ENCODE measurements at places on chromosomes 3 and 15.

DNA sequence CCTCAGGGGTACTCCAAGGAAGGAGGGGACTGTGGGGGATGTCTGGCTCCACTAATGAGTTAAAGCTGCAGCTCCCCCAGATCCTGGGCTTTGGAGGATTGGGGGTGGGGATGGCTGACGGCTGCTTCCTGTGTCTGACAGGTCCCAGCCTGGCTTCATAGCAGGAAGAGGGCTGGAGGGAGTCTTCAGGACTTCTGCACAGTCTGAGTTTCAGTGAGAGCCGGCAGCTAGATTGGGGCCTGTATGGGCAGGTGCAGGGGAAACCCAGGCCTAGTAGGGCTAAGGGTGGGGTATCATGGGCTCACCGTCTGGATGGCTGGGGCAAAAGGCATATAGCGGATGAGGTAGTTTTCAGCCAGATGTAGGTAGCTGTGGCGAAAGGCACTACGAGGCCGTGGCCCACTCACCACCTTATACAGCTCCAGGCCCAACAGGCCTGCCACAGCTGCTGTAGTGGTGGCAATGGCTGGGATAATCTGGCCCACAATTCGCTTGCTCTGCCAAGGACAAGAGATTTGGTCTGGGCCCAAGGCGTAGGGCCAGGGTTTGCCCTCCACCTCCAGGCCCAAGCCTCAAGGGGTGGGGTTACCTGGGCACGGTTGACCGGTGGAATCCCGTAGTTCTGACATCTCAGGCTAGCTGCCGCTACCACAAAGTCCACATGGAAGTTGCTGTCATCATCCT lies 4.5 kb downstream of the INKA1 start:
- no peak for DNase-seq

- DNase-seq, result no peak
Measured at GRCh38 chr15:57540736-57541135, 51.0 kb upstream of the MYZAP start.

GRCh38 chr3:111072031-111072921 lies 660 bp downstream of the NECTIN3 start:
- no peak for DNase-seq

DNA sequence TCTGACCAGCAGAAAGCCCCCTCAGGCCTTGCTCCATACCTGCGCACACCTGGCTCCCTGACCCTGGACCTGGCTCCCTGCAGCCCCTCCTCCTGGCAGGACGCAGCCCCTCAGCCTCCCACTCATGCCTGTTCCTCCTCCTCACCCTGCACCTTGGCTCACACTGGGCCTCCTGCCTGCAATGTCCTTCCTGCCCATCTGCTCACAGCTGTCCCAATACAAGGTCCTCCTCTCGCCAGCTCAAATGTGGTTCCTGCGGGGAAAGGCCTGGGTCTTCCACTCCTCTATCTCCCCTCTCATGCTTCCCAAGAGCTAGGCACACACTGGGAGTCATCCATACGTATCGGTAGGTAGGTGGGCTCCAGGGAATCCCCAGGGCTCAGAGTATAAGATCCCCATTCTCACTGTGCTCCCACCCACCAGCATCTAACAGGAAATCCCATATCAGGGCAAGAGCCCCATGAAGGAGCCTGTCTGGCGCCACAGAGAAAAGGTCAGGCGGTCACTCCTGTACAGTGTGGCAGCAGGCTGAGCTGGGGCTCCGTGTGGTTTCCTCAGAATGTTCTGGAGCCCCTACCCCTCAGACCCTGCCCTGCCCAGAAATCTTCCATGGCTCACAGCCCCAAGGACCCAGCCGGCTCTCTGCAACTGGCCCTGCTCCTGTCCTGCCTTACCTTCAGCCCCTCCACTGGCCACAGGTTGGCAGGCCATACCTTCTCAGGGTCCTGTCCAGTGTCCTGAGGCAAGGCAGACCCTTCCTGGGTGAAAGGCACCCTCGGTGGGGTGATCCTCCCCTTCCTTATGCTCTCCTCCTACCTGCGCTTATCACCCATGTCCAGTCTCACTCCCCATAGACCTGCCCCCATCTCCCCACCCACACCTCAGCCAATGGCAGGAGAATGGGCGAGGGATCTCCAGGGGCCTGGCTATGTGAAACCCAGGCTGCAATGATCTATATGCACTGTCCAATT lies 10.9 kb downstream of the PLCD1 start:
- no peak for DNase-seq

- no peak for DNase-seq
Measured at GRCh38 chr3:136577791-136578190, 174.4 kb downstream of the STAG1 start.

- DNase-seq, result peak; percentile 43
Measured at GRCh38 chr3:136818769-136819391, at the start of gene SLC35G2. Gene SLC35G2, plus strand, starts transcription at chr3:136819126. Its CDS starts 35,335 bp downstream, at chr3:136854461.

DNA sequence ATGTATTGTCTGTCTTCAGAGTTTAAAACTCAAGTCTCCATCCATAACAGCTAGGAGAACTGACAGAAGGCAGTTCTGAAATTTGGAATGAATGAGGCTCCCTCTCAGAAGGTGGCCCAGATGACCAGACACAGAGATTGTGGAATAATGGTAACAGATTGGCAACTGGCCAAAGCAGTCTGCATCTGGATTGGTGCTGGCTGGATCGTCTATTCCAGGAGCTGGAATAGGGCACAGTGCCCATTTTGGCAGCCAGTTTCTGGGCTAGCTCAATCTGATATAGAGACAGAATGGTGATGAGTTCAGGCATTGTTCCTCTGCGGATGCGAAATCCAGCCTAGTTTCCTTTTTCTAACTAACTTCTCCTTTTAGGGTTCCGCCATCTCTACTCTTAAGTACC lies 851.7 kb downstream of the PDCD6IP start:
- no peak for DNase-seq

- no peak for DNase-seq
Measured at GRCh38 chr3:53478166-53478830, 16.1 kb upstream of the CACNA1D start.

GRCh38 chr3:156389449-156389950 lies 165.4 kb downstream of the SSR3 start:
- no peak for DNase-seq

DNA sequence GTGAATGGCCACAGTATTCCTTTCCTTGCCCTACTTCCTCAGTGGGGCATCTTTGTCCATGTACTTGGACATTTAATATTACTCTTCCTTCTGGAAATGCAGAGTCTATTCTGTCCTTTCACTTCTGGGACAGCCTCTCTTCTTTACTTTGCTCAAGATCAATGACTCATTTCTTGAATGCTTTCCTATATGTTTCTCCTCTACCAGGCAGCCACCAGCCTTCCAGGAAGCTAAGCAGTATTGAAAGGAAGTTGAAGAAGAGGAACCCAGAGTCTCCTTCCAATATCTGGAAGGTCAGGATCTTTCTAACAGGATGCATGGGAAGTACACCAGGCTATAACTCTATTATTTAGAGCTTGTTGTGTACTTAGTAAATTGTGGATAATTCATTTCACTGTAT lies 182.8 kb downstream of the CD47 start:
- DNase-seq, result no peak

GRCh38 chr15:95887666-95888390 lies 442.7 kb upstream of the NR2F2 start:
- no peak for DNase-seq

GRCh38 chr3:127431066-127431465 lies 143.2 kb upstream of the PRR20G start:
- DNase-seq, result no peak

- no peak for DNase-seq
Measured at GRCh38 chr3:187011915-187012314, 81.6 kb downstream of the ST6GAL1 start.

GRCh38 chr15:94951538-94951937 lies 720.2 kb downstream of the MCTP2 start:
- DNase-seq, result no peak

DNA sequence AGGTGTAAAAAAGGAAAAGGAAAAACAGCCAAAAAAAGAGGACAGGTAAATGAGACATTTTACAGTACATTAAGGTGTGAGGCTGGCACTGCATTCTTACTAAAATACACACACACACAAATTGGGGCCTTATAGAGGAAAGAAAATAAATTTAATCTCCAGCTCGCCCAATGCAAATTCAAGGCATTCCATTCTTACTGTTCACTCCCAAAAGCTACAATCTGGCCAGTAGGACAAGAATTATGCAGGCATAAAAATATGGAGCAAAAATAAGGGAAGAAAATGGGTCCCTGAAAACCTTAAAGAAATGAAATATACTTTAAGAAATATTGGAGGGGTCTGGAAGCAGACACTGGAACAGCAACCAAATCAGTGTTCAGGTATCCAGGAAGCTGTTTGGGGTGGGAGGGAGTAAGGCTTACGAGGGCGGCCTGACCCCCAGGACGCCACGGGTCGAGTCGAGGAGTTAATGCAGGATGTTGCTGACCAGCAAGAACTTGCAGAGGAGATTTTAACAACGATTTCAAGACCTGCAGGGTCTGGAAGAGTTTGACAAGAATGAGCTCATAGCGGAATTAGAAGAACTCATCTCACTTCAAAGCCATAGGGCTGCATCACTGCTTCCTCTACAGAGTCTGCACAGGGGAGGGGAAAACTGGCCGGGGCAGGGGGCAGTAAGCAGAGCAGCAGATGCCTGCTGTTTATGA lies 245.5 kb downstream of the TBL1XR1 start:
- DNase-seq, result no peak

DNA sequence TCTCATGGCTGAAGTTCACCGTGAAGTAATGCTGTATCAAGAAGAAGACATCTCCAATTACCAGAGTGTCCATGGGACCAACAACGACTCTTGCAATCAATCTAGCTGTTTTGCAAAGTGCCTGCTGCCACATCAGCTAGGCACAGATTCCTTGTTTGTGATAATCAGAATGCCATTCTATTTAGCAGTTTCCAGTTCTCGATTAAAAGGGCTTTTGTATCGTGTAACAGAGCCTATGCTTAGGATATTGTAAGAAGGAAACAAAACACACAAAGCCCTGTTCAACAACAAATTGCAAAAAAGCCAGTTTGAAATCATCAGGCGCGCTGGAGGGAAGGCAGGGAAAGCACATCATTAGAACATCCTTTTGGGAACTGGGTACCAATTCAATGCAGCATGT lies 26.1 kb downstream of the RASGRF1 start:
- DNase-seq, result no peak

- no peak for DNase-seq
Measured at GRCh38 chr3:117998071-117998470, 1036.6 kb downstream of the IGSF11 start.

DNA sequence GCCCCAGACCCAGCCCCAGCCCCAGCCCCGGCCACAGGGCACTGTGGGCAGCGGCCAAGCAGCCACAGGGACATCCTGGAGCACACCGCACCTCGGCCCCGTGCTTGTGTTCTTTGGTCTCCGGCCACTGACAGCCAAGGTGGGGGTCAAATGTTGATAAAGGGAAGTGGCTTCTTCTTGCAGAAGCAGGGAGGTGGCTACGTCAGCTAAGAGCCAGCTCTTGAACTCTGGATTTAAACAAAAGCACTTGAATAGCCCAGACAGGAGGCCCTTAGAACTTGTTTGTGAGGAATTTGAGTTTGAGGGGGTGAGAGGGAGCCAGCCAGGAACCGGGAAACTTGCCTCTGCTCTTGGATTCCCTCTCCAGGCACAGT lies 135.8 kb upstream of the ABHD17C start:
- no peak for DNase-seq

DNA sequence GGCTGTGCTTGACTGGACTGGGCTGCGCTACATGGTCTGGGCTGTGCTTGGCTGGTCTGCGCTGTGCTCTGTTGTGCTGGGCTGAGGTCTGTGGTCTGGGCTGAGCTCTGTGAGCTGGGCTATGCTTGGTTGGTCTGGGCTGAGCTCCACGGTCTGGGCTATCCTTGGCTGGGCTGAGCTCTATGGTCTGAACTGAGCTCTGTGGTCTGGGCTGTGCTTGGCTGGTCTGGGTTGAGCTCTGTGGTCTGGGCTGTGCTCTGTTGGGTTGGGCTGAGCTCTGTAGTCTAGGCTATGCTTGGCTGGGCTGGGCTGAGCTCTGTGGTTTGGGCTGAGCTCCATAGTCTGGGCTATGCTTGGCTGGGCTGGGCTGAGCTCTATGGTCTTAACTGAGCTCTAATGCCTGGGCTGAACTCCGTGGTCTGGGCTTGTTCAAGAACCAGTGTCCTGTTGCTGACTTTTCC lies 92.0 kb downstream of the PLXNA1 start:
- DNase-seq, result peak; percentile 24

GRCh38 chr3:16305111-16305541 lies 40.1 kb downstream of the OXNAD1 start:
- no peak for DNase-seq

GRCh38 chr15:49168016-49168415 lies 2.0 kb upstream of the GALK2 start:
- no peak for DNase-seq

DNA sequence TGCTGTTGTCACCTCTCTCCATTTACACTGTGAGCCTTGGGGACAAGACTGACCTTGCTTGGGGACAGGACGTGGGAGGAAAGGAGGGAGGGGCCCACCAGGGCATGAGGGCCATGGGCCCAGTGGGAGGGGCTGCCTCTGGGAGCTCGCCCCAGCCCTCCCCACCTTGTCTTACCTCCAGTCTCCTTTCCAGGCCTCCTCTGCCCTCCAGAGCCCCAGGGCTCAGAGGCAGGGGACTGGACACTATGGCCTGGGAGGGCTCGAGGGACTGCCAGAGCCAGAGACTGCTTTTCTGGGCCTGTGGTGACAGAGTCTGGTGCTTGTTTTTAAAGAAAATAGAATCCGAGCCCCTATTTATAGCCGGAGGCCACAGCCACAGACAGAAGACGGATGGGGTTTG lies 10.2 kb downstream of the CSPG4 start:
- DNase-seq, result no peak

GRCh38 chr3:4409415-4409814 lies 57.7 kb downstream of the SUMF1 start:
- DNase-seq, result no peak

GRCh38 chr3:110344897-110345767 lies 726.5 kb upstream of the NECTIN3 start:
- no peak for DNase-seq

DNA sequence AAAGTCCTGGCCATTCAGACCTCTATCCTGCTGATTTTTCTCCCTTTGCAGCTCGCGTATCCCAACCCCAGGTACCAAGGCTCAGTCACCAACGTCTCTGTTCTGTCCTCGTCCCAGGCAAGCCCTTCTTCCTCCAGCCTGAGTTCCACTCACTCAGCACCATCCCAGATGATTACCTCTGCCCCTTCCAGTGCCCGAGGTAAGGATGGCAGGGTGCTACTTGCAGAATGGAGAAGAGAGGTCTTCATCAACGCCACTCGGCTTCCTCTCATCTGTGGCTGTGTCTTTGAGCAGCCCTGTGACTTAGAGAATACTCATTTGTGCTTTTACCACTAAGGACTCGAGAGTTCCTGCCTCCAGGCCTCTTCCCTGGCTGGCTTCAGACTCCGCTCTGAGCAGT lies 22.6 kb upstream of the MANF start:
- no peak for DNase-seq

- DNase-seq, result no peak
Measured at GRCh38 chr3:167876620-167877281, 141.2 kb downstream of the SERPINI1 start.

- no peak for DNase-seq
Measured at GRCh38 chr3:119245778-119246177, 5.1 kb upstream of the B4GALT4 start.

GRCh38 chr3:170867143-170867937 lies 2.7 kb downstream of the RPL22L1 start:
- DNase-seq, result no peak

GRCh38 chr15:85837881-85838280 lies 43.2 kb upstream of the KLHL25 start:
- DNase-seq, result no peak

- DNase-seq, result no peak
Measured at GRCh38 chr3:195212033-195212748, 58.8 kb downstream of the XXYLT1 start.

GRCh38 chr3:161043336-161044035 lies 61.7 kb downstream of the B3GALNT1 start:
- DNase-seq, result no peak
